ENCODE measurements at places on chromosomes 7 and 10. TPM values are rescaled to one million over a fixed set of nuclear protein-coding genes. Genes with fewer than 3 reads are reported as not detected.

DNA sequence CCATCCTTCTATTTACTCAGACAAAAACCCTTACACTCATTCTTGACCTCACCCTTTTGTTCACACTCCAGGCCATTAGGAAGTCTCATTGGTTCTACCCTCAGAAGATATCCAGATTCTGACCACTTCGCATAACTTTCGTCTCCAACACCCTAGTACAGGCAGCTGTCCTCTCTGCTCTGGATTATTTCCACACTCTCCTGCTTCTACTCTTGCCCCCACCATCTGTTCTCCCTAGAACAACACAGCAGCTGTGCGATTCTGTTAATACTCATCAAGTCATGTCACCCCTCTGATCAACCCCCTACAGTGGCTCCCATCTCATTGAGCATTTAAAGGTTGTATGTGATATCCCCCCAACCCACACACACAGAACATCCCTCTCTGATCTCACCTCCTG lies 15.5 kb upstream of the TRIL start:
- DNase-seq: no peak

DNA sequence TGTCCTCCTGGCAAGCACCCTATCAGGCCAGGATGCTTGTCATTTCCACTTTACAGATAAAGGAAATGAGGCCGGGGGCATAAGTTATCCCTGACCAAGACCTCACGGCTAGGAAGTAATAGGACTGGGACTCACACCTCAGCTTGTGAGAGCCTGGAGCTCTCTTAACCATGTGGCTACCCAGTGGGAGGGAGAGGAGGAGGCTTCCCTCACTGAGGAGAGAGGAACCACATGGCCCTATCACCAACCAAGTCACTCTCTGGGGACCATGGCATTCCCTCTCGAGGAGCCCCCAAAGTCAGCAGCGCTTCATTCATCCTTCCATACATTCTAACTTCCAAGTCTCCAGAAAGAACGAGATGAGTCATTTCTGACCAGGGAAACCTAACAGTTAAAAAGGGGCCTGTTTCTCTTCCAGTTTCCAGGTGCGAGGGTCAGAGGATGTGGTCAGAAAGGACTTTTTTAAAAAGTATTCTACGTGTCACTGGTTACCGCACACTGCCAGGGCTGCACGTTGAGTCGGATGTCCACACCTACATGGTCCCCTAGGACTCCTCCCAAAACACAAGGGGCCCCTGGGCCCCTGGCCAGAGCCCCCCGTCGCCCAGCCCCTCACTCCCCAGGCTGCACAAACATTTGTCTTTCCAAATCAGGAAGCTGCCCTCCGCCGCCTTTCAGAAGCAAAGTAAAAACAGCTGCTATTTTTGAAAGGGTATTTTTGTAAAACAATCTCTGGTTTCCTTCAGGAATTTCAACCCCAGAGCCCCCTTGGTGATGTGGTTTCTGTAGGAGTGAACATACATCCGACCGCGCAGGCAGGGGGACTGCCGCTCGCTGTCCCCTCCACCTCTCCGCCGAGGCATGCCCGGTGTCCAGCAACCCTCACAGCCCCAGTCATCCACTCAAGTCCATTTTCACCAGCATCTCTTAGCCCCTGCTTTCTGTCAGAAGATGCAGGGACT lies 128.2 kb upstream of the CHST15 start:
- DNase-seq: peak; percentile 82

DNA sequence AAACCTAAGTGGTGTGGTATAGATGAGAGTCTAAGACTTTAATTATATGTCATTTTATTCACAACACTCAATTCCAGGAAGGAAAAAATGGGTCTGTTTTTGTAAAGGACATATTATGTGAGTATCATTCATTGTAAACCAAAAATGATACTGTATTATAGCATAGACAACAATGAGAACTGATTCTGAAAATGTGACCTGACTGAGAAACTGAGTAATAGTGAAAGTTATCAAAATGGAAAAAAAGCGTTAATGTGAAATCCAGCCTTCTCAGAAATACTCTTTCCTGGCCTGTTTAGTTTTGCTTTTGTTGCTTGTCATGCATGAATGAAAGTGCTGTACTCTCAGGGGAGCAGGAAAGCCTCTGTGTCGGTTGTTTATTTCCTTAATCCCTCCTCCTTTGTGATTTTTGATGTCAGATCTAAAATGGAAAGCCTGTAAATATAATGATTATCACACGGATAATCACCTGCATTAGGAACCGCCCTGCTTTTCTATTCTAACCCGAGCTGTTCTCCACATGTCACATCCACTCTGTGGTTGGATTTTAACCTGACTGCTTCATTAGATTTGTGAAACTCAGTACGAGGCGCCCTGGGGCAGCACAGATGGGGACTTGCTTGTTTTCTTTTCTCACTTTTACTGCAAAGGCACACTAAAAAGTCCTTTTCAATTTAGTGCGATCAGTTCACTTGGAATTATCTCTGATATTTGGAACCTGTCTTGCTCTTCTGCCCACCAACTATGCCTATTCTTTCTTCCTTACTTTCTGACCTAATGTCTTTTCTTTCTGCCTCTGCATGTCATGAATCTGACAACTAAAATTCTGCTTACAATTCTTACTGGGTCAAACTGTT lies 240.9 kb upstream of the KAT6B start:
- no peak for DNase-seq

GRCh38 chr7:48976253-48976652 lies 51.9 kb downstream of the CDC14C start:
- no peak for DNase-seq

DNA sequence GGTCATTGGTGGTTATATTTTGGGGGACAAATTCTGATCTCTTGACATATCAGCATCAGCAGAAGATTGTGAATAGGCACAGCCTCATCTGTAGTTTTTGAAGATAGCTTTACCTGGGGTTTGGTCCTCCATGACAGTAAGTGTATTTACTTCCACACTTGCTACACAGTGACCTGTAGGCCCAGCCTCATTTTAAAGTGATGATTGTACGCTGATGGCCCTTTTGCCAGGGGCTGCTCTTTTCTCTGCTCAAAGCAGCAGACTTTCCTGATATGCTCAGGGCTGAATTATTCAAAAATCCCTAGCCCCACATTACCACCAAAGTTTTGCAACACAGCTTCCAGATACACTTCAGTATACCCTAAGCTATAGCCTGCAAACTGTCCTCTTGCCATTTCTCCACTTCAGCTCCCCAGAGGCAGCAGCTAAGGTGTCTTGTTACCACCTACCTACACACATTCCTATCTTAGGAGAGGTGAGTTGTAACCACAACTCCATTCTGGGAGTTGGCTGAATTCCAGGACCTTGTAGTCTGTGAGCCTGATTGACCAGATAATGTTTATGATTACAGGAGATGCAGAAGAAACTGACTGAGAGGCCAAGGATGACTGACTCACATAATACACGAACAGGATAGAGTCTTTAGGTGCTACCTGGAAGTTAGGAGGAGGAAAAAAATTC lies 6.0 kb downstream of the ASB4 start:
- DNase-seq: peak; percentile 41

- DNase-seq: no peak
Observed at GRCh38 chr10:60564475-60564874, 174.8 kb upstream of the ANK3 start.

DNA sequence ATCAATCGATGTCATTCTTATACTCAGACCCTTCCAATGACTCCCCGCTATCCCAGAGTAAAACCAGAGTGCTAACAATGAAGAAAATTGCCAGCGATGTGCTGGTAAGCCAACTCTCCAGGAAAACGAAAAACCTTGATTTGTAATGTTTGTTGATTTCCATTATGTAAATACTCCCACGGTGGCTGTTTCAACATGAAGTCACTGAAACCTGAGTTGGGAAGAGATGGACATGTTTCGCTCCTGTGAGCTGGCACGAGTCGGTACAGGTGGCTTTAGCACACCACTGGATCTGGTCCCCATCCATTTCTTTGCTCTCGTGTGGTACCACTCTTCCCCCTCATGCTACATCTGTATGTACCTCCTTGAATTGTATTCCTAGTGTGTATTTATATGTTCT lies 52.9 kb downstream of the AP3M1 start:
- no peak for DNase-seq

GRCh38 chr10:52353205-52353604 lies 39.1 kb downstream of the DKK1 start:
- DNase-seq: no peak

DNA sequence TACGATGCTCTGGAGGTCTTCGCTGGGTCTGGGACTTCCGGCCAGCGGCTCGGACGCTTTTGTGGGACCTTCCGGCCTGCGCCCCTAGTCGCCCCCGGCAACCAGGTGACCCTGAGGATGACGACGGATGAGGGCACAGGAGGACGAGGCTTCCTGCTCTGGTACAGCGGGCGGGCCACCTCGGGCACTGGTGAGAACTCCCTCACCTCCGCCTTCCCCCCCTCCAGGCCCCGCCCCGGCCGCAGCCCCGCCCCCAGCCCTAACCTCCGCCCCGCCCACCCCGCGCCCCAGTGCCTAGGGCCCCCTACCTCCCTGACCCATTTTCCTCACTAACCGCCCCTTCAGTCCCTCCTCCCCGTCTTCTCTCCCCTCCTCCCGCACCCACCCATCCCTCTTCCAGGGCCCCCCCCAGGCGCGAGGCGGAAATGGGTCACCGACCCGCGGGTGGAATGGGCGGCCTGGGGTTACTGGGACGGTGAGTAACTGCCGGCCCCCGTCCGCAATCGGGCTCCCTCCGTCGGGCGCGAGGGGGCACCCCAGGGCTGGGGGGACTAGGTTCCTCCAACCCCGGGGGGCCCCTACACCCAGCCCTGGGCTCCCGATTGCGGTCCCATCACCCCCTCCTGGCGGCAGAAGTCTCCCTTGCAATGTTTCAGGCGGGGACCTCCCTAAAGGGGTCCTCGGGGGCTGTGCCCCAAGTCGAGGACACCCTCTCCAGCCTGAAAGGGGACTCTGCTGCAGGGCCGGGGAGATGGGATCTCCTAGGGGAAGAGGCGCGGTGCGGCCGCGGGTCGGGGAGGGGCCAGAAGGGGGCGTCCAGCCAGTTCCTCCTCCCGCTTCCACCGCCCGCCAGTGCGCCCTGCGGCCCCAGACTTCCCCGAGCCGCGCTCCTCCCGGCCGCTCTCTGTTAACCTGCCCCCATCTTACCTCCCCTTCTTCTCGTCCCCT lies 2.1 kb downstream of the PCOLCE start:
- DNase-seq: no peak

DNA sequence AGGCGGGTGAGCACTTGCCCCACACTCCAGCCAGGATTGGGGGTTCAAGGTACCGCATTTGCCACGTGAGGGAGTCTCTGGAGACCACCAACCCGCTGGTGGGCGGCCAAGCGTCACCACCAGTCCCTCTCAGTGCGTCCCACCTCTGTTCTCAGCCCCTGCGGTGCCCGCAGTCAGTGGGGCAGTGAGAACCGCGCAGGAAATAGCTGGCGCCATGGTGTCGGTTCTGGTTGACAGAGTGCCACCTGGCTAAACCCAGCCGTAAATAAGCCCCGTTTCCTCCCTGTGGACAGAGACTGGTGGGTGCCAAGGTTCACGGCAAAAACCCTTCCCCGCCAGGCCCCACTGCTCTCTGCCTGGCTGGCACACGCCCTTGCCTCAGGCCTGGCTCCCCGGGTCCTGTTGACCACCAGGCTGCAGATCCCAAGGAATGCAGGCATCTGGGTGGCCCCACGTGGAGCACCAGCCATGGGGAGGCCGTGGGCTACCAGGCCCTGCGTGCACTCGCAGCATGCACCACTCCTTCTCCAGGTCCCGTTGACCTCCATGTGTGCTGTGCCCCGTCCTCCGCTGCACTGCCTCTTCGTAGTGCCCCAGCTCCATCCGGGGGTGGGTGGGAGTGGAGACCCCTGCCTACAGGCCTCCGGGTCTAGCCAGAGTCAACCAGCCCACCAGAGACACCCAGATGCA lies 140.0 kb downstream of the LHPP start:
- no peak for DNase-seq

SCIN gene
- 0.03 TPM for total RNA-seq

RFC2 gene
- 114 TPM for total RNA-seq

GSAP gene
- 1.5 TPM for total RNA-seq

HOXA6 gene
- 4.5 TPM for total RNA-seq

Measured in HT1080 (cell line).